ENCODE measurements at places on chromosomes 13 and 19.
A peak's percentile ranks its signal among the peaks of the same experiment; 100 is the strongest.

- DNase-seq: peak; percentile 26
These were observed 211.5 kb downstream of the KLF12 start for GRCh38 chr13:73922493-73923393.

DNA sequence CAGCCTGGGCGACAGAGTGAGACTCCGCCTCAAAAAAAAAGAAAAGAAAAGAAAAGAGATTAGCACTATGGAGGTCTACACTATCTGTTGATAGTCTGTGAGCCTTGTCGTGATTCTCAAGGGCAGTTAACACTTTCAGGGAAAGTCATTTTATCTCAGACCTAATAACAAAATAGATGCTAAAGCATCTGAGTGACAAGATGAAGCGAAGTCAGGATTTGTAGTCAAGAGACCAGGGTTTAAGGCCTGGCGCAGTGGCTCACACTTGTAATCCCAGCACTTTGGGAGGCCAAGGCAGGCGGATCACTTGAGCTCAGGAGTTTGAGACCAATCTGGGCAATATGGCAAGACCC lies 13.3 kb upstream of the RAB8A start:
- DNase-seq: no peak

DNA sequence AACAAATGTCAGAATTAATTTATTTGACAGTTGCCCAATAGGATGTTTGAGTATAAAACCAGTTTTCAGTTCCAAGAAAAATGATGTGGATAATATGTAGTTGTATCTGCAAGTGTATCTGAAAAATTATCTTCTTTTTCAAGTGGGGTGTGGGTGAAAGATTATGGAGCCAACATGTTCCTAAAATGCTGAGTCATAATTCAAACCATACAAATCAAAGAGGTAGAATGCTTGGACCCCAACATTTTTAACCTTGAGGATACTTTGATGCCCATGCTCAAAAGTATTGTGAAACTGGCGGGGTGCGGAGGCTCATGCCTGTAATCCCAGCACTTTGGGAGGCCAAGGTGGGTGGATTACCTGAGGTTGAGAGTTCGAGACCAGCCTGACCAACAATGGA lies 54.0 kb upstream of the ZNF724 start:
- DNase-seq: no peak

DNA sequence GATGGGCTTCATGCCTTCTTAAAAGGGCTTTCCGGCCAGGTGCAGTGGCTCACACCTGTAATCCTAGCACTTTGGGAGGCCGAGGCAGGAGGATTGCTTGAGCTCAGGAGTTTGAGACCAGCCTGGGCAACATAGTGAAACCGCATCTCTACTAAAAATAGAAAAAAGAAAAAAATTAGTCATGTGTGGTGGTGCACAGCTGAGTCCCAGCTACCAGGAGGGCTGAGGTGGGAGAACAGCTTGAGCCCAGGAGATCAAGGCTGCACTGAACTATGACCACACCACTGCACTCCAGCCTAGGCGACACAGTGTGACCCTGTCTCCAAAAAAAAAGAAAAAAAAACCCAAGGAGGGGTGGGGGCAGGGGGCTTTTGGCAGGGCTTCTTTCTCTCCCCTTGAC lies 7.2 kb downstream of the CARS2 start:
- no peak for DNase-seq

- no peak for DNase-seq
These were observed 3.3 kb upstream of the NAPA start for GRCh38 chr19:47518139-47518538.

GRCh38 chr13:112240076-112240475 lies 136.1 kb upstream of the SPACA7 start:
- no peak for DNase-seq

DNA sequence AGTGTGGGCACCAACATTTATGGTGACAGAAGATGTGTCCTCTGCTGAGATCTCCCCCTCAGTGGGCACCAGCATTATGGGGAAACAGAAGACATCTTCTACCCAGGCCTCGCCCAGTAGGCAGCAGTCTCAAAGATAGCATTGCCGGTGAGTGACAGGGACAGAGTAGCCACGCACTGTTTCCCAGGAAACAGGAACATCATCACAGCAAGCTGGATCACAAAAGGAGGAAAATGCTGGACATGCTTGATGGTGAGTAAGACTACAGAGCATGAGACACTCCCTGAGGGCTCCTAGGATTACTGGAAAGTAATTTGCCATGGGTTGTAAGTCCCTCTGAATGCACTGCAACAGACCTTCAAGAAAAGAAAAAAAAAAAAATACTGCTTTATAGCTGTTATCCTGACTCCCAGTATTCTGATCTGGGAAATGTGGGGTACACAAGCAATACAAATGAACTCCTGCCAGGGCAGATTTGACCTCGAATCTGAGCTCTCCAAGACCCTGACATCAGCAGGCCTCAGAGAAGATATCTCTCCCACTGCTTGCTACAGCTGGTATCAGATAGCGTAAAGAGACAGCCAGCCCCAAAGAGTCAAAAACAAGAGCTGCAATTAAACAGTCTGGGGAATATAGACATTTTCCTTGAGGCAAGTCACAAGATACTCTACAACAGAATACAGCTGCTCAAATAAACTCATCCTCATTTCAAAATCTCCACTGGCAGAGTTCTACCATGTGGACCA lies 180.4 kb downstream of the RBM26 start:
- DNase-seq: peak; percentile 95

- no peak for DNase-seq
These were observed 128.3 kb downstream of the URI1 start for GRCh38 chr19:30070198-30070967.

GRCh38 chr19:49514151-49514550 lies 1.7 kb downstream of the FCGRT start:
- peak; percentile 55 for DNase-seq

GRCh38 chr19:2590630-2591399 lies 111.7 kb downstream of the GNG7 start:
- DNase-seq: no peak

- DNase-seq: peak; percentile 50
These were observed 82.9 kb upstream of the CACNA1A start for GRCh38 chr19:13588957-13589833.

DNA sequence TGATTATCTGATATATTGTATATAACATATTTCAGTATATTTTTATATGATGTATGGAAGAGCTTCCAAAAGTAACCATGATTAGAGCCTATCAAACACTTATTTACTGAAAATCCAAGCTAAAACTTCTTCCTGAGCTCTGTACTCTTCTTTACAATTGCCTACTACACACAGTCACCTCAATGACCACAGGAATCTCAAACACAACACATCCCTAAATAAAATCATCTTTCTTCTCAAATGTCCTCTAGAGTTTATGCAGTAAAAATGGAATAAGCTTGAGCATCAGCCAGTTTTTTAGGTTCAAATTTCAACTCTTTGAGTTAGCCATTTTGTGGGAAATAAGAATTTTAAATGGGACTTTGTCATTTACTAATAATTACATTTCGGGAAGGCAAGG lies 102.6 kb upstream of the FNDC3A start:
- DNase-seq: no peak

- peak; percentile 71 for DNase-seq
These were observed 58.0 kb upstream of the CYSLTR2 start for GRCh38 chr13:48595431-48596429.

DNA sequence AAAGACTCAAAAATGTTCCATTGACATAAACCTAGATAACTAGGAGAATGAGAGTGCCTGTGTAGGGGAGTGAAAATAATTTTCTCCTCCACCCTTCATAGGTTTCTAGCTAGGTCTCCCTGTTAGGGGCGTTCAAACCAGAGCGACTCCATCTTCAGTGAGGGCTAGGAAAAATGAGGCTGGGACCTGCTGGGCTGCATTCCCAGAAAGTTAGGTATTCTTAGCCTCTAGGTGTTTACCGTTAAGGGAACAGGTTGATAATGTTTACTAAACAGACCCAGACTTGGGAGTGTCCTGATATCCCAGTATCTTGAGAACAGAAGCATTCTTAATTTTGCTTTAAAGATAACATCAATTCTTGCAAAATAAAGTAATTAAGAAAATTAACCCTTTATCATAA lies 20.1 kb downstream of the PABPC3 start:
- peak; percentile 85 for DNase-seq

- DNase-seq: peak; percentile 79
These were observed 122.1 kb downstream of the CYSLTR2 start for GRCh38 chr13:48775804-48776203.

DNA sequence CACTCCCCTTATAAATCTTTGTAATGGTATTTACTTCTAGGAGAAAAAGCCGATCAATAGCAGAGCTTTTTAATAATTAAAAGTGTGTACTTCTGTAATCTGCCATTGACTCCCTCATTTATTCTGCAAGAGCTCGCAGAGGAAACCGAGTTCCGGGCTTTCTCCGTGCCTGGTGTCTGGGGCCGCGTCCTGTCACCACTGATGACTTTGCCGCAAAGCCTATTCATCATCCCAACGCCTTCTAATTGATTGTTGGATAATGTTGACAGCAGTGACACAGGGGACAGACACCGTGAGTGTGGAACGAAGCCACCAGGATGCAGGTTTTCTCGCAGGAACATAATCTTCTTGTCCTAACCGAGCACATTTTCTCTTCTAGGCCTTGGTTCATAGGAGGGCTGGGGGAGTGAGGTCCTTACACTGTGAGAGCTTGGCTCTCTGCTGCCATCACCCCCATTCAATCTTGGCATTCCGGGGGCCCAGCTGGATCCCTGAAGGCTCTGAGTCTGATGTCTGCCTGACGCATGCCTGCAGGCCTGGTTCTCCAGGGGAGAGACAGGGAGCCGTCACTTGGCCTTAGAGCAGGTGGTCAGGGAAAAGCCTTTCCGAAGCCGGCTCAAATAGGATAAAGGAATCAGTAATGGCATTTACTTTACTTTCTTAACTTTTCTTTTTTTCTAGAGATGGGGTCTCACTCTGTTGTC lies 110.3 kb downstream of the KDM4B start:
- DNase-seq: no peak

- DNase-seq: no peak
These were observed 408.4 kb downstream of the SPRY2 start for GRCh38 chr13:79932556-79932955.

DNA sequence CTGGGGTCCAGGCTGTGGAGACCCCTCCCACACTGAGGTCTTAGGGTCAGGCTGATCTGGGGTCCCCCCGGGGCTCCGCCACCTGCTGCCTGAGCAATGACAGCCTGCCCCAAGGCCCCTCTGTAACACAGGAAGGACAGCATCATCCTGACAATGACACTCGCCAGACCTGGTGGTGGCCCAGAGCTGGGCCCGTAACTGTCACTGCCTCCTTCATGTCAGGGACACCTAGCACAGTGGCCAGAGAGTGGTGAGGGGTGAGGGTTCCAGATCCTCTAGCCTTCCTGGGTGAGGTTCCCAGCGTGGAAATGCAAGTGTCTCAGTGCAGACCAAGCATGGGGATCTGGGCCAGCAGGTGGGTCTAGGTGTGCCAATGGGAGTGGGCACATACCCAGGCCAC lies 27.8 kb downstream of the OPA3 start:
- no peak for DNase-seq

DNA sequence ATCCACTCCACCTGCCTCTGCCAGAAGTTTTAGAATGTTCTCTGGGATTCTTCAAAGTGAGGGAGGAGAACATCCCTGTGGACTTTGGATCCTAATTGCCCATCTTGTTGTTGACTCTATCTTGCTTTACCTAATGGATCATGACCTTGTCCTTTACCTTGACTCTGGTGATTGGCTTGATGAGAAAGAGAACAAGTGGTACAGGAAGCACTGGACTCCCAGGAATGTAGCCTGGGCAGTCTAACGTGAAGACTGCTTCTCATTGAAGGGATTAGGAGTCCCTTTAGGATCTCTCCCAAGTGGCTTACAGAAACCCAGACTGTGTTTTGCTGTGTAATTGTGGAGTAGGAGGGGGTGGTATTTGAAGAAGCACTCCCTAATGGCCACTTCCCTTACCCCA lies 63.9 kb downstream of the SLC10A2 start:
- no peak for DNase-seq

DNA sequence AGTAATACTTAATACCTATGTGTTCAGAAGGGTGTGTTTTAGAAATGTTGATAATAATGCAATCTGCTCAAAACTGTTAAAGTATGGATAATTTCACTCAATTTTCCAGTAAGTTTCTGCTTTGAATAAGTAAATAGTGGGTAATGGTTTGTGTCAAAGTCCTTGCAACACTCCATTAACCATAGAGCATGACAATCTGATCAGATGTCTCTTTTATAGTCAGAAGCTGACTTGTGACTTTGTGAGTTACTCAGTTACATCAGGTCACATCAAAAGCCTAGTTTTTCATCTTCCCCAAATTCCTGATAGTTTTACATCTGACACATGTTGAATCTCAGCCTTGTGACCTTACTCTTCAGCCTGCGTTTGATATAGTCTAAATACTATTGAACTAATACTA lies 338.0 kb downstream of the EFNB2 start:
- DNase-seq: no peak

DNA sequence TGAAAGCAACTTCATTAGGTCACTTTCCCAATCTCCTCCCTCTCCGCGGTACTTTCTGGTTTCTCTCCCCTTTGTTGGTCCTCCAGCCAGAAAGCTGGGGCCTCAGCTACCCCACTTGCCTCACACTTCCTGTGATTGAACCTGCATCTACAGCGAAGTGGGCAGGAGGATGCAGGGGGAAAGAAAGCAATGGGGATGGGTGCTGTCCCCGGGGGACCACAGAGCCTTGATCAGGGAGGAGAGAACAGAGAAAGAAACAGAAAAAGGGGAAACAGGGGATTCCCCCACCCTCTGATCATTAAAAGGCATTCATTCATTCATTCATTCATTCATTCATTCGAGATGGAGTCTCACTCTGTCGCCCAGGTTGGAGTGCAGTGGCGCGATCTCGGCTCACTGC lies 74.2 kb downstream of the TRPM4 start:
- DNase-seq: no peak

GRCh38 chr13:60258349-60258748 lies 94.6 kb upstream of the DIAPH3 start:
- no peak for DNase-seq

DNA sequence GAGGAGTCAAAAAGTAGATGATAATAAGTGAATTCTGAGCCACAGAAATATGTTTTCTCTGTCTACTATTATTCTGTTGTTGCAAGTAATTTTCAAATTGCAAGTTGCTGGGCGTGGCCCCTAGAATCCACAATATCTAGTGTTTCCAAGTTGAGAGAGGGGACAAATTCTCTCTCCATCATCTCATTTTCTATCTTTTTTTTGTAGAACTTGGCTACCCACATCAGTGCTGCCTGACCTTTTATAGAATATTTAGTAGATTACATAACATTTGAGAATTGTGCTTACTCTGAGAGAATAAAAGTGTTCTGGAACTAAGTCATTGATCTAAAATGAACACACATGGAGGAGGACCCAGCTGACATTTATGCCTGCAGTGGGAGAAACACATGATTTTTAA lies 110.9 kb upstream of the CSNK1A1L start:
- no peak for DNase-seq
